NCI-H69 (cell line): ENCODE measurements at places on chromosomes 12 and 14.

DNA sequence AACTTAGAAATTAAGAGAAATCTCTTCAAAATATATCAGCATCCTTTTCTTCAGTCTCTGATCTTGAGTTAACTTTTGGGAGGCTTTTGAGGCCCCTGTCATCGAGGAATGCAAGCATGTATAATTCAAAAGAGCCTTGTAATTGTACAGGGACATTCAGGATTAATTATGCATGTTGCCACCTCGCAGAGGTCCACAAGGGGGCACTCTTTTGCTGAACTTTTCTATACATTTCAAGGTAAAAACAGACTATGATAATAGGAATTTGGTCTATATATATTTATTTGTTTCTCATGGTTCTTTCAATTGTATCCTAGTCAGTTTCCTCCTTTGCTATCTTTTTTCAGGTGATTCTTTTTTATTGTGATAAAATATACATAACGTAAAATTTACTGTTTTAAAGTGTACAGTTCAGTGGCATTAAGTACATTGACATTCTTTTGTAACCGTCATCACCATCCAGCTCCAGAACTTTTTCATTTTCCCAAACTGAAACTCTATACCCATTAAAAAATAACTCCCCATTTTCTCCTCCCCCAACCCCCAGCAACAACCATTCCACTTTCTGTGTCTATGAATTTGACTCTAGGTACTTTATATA, 47.0 kb upstream of the SLC2A13 start:
- DNase-seq, result peak; percentile 38

- DNase-seq, result no peak
Observed at GRCh38 chr14:100777366-100777817, 48.5 kb upstream of the MEG3 start.

DNA sequence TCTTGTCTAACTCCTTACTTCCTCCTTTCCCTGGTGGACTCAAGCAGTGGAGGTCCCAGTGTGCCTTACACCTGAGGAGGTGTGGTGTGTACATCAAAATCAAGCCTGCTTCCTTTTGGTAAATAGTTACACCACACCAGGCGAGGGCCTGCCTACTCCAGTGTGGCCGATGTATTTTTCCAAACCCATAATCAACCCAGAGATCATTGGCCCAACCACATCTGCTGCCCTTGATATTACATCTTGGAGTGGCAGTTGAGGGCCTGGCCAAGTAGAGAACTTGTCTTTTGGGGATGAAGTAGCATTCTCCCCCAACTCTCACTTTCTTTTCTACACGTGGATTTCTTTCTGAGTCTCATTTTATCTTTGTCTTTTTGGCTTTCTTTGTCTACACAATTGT, 187.4 kb downstream of the EFCAB11 start:
- DNase-seq, result peak; percentile 73

GRCh38 chr14:76964695-76965094, 63.8 kb downstream of the IRF2BPL start:
- DNase-seq, result no peak

- DNase-seq, result peak; percentile 72
Observed at GRCh38 chr12:46267825-46268582, 839 bp downstream of the SLC38A1 start.
